ENCODE measurements at places on chromosomes 5 and 9. TPM values are rescaled to one million over a fixed set of nuclear protein-coding genes. Genes with fewer than 3 reads are reported as not detected.

IFNA7 gene
- total RNA-seq = not detected

PDGFRB gene
- 187 TPM for total RNA-seq

C6 gene
- 47.4 TPM for total RNA-seq

AGGF1 gene
- 24.1 TPM for total RNA-seq

MED7 gene
- total RNA-seq = 13.8 TPM

TRIM36 gene
- total RNA-seq = 2.2 TPM

KCNV2 gene
- total RNA-seq = not detected

Data from subcutaneous adipose tissue (tissue), 4 donors.